ENCODE measurements at places on chromosomes 7 and 10.

- no peak for DNase-seq
Observed at GRCh38 chr7:78026492-78026891, 227.9 kb downstream of the PHTF2 start.

DNA sequence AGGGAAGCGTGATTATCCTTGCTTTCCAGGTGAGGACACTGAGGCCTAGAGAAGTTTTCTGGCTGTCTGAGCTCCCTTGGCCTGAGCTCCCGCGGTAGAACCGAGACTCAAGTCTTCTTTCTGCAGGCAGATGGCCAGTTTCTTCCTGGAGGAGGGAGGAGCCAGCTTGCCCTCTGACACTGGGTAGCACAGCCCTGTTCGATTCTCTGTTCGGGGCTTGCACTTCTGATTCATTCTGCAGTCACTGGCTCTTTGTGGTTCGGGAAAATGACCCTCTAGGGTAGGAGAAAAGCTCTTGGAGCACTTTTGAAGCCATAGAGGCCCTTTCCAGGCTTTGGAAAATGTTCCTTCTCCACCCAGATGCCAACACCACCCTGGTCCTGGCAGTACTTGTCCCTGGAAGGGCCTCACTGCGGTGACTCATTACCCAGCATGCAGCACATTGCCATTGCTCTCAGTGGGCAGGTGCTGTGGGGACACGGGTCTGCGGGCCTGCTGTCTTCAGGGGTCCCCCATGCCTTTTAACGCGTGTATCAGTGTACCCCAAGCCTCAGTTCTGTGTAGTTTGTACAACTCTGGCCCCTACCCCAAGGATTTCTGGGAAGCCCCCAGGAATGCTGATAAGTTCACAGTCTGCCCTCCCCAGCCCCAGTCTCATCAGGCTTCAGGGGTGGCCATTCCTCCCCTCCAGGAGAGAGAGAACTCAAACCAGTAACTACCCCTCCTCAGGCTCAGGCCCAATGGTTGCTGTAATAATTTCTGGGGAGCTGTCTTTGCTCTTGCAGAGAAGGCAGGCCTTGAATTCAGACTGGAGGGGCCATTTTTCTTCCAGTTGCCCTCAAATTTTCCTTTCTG lies 11.9 kb downstream of the CHST3 start:
- peak; percentile 27 for DNase-seq

GRCh38 chr7:13717031-13717430 lies 272.4 kb downstream of the ETV1 start:
- DNase-seq, result no peak

GRCh38 chr7:127726476-127726875 lies 74.5 kb downstream of the SND1 start:
- no peak for DNase-seq

- DNase-seq, result peak; percentile 79
Observed at GRCh38 chr10:68897336-68897741, 3.8 kb upstream of the DDX50 start.

GRCh38 chr7:127954357-127954748 lies 76.9 kb downstream of the LRRC4 start:
- DNase-seq, result no peak

DNA sequence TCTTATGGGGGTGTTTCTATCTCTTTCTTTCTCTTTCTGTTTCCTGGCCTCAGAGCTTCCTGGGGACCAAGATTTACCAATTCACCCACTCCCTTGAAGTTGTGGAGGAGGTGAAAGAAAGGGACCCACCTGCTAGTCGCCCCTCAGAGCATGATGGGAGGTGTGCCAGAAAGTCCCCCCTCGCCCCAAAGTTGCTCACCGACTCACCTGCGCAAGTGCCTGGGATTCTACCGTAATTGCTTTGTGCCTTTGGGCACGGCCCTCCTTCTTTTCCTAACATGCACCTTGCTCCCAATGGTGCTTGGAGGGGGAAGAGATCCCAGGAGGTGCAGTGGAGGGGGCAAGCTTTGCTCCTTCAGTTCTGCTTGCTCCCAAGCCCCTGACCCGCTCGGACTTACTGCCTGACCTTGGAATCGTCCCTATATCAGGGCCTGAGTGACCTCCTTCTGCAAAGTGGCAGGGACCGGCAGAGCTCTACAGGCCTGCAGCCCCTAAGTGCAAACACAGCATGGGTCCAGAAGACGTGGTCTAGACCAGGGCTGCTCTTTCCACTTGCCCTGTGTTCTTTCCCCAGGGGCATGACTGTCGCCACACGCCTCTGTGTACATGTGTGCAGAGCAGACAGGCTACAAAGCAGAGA lies 12.2 kb downstream of the AQP1 start:
- no peak for DNase-seq

DNA sequence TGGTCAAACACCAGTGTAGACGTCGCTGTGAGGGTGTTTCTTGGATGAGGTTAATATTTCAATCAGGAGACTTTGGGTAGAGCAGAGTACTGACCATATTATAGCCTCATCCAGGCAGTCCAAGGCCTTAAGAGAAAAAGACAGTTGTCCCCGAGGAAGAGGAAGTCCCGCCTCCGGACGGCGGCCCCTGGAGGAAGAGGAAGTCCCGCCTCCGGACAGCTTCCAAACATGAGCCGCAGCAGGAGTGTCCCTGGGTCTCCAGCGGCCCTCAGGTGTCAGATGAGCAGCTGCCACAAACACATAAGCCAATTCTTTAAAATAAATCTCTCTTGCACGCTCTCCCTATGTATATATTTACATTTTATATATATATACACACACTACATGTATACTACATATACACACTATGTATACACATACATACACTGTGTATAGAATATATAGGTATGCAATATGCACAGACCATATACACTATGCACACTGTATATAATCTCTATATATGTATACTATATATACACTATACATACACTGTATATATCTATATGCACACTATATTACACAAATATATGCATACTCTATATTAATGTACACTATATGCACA lies 37.5 kb downstream of the PWWP2B start:
- DNase-seq, result no peak

- peak; percentile 88 for DNase-seq
Observed at GRCh38 chr10:101467286-101467770, 113.4 kb downstream of the BTRC start.

DNA sequence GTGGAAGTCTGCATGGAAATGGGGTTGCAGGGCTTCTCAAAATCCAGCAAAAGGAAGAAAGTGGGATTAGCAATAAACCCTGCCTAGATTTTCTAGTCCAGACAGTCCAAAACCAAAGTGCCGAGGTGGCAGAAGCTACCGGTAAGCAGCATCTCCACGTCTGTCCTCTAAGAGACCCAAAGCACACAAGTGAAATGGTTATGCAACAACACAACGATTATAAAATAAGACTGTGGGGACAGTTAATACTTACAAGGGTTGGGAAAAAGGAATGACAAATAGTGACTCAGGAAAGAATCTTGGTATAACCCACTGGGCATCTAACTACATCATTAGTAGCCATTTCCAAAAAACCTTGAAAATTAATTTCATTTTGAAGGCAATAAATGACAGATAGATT lies 24.7 kb downstream of the CREB3L2 start:
- peak; percentile 23 for DNase-seq

- DNase-seq, result no peak
Observed at GRCh38 chr10:22753786-22754185, 39.4 kb upstream of the PIP4K2A start.

DNA sequence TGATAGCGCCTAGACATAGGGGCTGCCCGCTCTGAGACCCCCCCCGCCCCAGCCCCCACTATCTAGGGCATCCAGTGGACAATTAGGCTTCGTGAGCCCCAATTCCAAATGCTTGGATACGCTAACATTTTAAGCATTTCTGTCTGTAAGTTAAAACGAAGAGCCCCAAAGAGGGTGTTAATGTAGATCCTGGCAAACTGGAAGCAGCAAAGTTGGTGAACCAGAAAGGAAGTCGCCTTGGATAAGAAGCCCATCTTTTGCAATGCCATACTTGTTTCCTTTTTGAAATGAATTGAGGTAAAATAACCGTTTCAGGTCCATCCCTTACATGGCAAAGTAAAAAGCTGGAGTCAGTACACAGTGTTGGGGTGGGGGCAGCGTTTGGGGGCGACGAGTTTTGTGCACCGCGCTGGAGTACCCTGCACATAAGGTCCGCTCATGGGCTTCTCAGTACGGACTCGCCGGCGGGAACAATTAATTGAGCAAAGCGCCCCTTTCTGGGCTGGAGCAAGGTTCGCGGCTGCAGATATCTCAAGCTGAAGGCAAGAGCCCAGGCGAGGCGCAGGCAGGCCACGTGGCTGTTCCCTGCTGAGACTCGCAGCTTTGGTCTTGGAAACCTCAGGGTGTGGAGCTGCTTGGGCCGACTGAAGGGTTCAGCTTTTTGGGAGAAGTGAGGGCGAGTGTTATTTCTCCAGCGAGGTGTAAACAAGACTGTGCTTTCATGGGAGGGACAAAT lies 1.4 kb upstream of the TWIST1 start:
- DNase-seq, result no peak

GRCh38 chr10:59082249-59082648 lies 94.2 kb upstream of the PHYHIPL start:
- DNase-seq, result no peak

GRCh38 chr10:122239578-122240257 lies 31.4 kb upstream of the BTBD16 start:
- no peak for DNase-seq

DNA sequence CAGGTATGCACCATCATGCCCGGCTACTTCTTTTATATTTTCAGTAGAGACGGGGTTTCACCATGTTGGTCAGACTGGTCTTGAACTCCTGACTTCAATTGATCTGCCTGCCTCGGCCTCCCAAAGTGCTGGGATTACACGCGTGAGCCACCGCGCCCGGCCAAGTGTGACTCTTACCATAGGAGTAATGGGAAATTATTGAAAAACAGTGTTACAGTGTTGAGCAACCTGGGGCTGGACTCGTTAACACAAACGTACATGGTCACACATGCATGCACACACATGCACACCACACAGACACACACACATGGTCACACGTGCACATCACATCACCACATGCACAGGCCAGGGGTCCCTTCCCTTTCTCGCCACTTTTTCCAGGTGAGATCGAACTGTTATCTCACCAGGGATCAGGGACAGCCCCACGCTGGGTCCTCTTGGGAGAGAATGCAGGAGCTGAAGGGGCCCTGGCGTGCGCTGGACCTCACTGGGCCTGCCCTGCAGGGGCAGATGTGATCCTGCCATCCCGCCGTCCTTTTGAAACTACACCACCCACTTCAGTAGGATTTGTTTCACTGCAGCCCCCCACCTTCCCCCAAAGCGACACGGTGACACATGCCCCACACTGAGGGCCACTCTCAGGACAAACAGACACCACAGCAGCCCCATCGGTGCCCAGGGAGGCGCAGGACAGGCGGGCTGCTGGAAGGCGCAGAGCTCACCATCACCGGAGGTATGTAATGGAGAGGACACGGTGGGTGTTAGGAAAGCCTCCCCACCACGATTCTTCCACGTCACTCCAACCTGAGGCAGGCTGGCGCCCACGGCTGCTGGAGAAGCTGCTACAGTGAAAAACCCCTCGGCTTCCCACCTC lies 10.2 kb downstream of the RADIL start:
- DNase-seq, result no peak

DNA sequence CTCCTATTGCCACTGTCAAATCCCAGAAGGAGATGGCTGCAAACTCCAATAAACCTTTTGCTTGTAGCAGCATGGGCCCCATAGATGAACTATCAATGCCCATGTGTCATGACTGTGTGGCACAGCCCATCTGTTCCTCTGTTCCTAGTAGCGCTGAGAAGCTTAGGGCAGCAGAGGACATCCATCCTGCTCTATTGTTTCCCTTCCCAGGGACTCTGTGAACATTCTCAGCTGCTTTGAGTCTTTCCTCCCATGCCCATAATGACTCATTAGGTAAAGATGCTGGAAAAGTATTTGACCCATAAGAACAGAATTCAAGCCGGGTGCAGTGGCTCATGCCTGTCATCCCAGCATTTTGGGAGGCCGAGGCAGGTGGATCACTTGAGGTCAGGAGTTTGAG lies 28.3 kb downstream of the STMP1 start:
- no peak for DNase-seq

DNA sequence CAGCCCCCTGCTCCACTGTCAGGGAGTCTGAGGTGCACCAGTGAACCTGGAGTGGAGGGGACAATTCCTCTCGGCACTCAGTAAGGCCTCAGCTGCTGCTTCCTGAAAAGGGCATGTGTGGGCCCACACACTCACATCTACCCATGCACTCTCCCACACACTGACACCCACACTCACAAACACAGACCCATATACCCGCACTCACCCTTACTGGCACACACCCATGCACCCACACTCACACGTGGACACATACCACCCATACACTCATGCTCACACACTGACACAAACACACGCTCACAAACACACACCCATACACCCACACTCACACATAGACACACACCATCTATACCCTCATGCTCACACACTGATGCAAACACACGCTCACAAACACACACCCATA lies 31.9 kb downstream of the ADAMTS14 start:
- DNase-seq, result no peak

GRCh38 chr10:118827466-118828155 lies 72.8 kb upstream of the CACUL1 start:
- DNase-seq, result no peak

DNA sequence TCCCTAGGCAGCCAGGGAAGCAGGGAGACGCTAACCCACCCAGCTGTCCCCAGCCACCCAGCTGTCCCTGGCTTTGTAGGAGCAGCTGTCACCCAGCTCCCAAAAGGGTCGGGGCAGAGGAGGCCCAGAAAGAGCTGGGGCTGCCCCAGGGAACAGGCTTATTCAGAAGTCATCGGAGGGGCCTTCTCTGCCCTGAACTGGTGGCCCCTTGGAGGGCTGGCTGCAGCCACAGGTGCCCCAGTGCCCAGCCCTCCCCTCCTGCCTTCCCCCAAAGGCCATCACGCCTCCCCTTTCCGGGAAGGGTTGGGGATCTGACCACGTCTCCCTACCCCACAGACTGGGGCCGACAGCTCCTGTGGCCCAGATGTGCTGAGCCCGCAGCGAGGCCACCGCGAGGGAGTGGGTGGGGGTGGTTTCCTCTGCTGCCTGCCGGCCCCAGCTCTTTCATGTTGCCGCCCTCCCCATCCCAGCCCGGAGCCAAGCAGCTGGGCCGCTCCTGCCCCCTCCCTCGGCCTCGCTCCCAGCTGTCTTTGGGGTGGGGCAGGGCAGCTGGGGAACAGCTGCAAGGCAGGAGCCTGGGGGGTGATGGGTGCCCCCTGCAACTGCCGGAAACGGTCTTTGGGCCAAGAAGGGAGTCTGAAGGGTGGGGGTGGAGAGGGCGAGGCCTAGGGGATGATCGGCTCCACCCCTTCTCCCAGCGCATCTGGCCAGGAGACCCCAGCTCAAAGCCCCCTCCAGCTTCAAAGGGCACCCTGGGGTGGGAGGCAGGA lies 16.8 kb downstream of the TRIM8 start:
- no peak for DNase-seq

- no peak for DNase-seq
Observed at GRCh38 chr7:100583132-100584053, 2.5 kb downstream of the LRCH4 start.

Measured in RKO (cell line).